ENCODE measurements at places on chromosomes 6 and 20.

DNA sequence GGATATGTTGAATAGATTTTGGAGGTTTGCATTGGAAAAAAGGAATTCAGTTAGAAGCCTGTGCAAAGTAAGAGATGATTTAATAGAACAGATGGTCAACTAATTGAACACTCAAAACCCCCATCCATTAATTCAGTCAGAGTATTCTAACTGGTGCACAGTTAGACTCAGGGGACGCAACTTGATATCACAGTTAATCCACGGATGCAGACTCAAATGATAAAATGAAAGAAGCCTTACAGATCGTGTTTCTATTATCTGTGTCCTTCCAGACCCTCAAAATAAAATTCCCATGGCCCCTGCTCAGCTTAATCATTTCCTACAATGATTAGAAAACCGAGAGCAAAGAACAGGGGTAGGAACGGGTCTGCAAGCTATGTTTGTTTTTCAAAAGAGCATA is 45.4 kb upstream of the DTNBP1 start:
- no peak for DNase-seq

DNA sequence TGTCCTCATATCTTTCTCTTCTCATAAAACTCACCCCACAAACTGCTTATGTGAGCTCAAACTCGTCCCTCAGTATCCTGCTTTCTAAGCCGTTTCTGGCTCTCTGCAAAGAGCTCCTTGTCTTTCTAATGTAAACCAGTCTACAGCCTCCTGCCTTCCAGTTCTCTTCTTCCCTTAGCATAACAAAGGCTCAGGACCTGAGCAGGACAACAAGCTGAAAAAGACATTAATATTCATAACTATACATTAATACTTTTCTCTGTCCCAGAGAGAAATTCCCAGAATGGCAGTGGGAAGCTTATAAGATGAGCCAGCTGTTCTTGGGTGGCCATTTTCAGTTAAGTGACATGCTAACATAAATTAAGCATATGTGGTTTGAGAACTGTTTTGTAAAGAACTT is 207.0 kb upstream of the TCF21 start:
- no peak for DNase-seq

DNA sequence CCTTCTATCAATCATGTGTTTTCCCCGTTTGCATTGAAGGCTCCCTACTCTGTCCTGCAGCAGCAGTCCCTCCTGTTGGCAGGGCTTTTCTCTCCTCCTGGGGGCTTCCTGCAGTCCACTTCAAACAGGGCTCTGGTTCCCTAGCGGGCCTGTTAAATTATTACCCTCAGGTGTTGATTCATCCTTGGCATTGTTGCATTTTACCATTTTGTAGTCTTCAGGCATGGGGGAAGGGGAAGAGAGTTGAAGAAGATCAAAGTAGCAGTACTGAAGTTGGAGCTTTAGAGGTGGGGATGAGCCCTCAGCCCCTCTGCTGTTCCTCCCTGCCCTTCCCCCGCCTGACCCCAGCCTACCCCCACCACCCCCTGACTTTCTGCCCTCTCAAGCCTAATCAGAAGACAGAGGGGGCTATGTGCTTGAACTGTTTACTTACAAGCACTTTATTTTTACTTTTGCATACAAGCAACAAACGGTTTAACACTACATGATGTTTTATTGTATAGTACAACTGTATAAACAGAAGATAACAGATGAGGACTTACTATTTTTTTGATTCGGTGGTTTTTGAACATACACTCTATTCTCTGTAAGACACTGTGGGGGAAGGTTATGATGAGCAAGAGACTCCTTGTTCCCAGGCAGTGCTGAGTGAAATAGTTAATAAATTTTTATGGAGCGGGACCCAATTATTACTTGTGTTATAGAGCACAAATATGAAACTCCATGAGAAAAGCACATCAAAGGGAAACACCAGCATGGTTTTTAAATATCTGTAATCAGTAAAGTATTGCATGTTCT is 169.7 kb downstream of the EYA4 start:
- DNase-seq, result no peak

DNA sequence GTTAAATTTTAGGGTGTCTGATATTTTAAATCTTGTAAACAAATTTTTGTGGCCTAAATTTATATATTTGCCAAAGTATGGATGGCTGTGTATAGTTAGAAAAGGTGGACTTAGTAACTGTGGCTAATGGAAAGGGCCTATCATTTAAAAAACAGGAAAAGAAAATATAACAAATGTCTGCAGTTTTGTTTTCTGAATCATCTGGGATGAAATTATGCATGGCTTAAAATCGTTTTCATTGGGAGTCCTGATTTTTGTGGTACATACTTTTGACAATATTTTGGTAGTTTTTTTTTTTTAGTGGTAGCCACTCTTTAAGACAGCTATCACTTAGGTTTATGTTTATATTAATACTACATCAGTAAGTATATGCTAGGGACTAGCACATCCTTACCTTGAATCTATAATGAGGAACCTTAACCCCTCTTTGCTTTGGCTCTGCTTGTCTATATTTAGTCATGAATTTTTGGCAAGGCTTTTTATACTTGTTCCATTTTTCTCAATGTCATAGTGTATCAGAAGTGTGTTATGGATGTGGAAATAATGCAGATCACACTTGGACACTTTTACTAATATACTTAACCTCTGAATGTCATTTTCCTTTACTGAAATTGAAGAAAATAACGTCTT is 5.6 kb downstream of the ARID1B start:
- no peak for DNase-seq

DNA sequence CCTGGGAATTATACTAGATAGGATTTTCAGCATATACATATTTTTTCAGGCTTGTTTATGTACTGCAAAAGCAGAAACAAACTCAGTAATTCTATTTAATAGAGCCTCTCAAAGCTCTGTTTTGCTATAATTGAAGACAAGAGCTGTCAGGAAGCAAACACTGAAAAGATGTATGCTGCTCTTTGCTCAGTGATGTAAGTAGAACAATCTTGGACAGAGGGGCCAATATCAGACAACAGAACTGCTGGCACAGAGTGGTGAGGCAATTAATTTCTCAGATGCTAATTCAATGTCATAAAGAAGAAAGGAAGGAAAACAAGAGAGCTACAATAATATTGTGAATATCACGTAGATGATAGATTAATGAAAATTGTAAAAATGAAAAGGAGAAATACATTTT is 663.3 kb upstream of the ADGRB3 start:
- no peak for DNase-seq

Measured in NCI-H446 (cell line).